ENCODE measurements at places on chromosomes 5 and 9.

GRCh38 chr9:21810881-21811280, 8.4 kb downstream of the MTAP start:
- DNase-seq = no peak

DNA sequence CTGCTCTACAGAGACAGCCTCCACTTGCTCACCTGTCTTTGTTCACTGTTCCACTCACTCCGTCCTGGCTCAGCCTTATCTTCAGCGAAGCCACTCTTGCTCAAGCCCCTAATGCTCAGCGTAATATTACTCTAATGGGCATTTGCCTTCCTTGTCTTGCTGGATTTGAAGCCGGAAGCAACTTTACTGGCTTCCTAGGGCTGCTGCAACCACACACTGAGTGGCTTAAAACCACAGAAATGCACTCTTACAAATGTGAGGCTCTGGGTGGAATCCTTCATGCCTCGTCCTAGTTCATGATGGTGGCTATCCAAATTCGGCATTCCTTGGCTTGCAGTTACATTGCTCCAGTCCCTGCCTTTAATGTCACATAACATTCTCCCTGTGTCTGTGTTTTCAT, 85.5 kb upstream of the MARCHF11 start:
- DNase-seq = no peak

DNA sequence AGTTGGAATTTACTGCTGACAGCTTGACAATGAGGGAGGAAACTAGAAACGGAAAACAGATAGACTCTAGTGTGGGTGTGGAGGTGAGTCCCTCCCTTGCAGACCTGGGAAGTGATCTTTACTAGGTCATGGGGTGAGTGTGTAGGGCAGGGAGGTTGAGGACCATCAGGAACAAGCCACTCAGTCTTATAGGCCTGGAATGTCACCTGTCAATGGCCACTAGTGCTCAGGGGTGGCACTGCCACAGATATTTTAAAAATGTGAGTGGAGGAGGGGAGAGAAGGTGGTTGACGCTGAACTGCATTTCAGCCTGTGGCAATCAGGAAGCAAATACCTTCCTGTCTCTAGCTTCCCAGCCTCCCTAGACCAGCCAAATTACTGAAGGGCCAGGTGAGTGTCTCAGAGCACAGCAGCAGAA, 9.0 kb downstream of the OR2S2 start:
- no peak for DNase-seq

DNA sequence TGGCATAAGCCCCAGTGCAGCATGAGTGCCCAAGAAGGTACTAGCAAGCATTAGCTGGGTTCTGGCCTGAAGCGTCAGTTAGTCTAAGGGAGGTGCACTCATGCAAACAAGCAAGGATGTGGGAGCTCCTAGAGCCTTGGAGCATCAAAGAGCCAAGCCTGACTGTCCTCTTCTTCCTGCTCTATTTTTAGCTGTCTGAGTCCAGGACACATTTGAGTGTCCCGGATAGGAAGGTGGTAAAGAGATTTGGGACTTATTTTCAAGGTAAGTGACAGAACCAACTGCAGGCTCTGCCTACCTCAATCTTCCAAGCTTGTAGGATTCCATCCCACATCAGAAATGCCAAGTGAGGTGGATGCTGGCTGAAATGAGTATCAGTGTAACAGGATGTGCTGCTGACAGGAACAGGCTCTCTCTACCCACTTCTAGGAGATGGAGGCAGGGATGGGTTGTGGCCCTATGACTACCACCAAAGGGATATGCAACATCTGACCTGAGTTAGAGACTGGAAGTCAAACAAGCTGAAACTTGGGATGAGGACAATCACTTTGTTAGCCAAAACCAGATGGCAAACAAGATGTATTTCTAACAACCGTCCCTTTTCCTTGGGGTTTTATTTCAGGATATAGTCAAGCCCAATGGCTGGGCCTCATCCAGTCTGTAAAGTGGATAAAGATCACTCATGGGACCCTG, 15.1 kb downstream of the MACROH2A1 start:
- DNase-seq = no peak

- no peak for DNase-seq
Measured at GRCh38 chr5:9801908-9802307, 171.8 kb upstream of the TAS2R1 start.

DNA sequence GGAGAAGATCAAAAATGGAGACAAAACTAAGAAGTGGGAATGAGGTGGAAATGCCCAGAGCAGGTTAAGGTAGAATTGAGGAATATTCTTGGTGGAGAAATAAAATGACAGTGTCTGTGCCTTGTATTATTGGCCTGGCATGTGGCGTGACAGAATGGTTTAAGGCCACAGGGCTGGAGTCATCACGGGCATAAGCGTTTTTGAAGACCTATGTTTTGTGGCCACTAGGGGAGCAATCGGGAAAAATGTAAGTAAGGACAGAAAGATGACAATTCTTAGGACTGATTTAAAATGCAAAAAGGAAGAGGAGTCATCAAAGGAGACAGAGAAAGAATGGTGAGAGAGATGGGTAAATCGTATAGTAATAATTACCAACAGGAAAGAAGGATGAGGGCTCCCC, 72.2 kb upstream of the EPB41L4A start:
- DNase-seq = no peak

DNA sequence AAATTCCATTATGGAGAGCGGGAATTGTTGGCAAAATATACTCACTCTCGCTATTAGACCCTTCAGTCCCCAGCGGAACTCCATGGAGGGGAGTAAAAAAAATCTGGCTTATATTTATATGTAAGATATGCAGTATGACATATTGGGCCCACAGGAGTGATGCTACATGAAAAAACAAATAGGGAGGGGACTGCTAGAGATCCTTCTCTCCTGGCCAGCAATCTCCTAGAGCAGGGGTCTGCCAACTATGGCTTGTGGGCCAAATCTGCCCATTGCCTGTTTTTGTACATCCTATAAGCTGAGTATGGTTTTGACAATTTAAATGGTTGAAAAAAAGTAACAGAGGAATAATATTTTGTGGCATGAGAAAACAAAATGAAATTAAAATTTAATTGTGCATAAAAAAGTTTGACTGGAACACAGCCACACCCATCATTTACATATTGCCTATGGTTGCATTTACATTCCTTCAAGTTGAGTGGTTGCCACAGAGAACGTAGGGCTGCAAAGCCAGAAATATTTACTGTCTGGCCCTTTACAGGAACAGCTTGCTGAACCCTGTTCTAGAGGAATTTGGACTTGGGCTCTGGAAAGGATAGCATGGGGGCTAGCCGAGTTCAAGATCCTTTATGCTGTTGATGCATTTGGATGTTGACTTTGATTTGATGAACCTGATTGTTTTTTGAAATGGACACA, 197.3 kb upstream of the CLINT1 start:
- no peak for DNase-seq

- no peak for DNase-seq
Measured at GRCh38 chr5:172685091-172685490, 44.0 kb downstream of the NEURL1B start.

GRCh38 chr5:88145611-88146467, 122.8 kb downstream of the TMEM161B start:
- no peak for DNase-seq

DNA sequence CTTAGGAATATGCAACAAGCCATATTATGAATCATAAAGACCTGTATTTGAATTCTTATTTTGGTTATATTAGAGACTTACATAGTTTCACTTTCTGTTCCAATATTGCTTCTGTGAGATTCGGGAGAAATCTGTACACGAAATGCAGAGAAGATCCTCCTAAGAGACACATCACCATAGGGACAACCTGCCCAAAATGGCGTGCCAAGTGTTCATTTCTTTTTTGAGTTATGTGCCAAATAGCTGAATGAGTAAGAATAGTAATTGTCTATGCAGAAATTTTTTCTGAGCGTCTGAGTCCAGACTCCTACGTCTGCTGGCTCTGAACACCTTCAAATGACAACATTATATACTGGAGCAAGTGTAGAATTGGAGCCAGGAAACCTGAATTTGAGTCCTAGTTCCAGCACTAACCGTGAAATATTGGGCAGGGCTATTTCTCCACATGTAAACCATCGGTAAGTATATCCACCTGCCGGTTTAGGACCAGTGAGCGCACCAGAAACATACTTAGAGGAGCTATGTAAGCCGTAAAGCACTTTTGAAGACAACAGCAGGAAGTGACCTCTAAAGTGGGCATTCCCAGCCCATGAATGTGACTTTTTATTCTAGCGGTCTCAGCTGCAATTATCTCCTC, 163.9 kb upstream of the DMRT1 start:
- no peak for DNase-seq

DNA sequence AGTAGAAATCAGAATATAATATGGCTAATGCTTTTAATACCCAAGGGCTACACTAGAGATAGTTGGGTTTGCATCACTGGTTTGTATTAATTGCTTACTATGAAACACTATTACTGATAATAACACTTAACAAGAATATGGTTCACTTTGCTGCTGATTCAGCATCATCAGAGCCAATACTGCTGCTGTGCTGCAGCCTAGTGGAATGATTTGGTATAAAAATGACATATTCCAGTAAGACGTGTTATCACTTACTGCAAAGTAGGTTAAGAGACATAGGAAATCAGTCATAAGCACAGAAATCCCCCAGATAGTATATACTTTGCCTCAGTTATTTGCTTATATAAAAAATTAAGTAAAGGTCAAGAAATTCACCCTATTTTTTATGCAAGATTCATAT, 2.8 kb downstream of the CDH10 start:
- no peak for DNase-seq

DNA sequence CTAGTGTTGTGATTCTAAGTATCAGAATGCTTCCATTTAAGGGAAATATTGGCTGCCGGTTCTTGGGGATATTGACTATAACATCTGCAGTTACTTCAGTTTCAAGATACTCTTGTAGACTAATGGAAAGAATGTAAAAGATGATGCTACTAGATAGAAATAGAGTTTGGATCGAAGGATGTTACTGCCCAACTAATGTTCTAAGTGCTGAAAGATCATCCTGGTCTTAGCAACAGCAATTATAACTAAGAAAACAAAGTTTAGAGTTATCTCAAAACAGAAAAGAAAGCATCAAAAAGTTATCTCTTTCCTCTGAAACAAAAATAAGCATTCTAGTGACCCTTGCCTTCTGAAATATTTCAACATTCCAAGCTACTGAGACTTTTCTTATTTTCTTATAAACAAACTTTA, 49.9 kb downstream of the ITGA1 start:
- DNase-seq = no peak

DNA sequence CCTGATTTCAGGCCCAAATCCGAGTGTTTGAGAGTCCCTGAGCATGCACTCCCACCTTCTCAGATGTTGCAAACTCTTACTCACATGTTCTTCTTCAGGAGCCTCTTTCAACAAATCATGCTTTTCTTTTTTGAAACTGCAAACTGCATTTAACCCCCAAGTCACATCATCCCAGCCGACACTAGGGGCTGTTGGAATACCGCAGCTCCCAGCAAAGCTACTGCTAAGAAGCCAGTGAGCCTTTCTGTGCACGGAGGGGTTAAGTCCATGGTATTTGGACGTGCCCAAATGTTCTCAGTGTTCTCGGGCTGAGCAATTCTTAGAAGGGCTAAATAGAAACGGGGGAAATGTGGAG, 282.9 kb downstream of the NFIB start:
- DNase-seq = no peak

DNA sequence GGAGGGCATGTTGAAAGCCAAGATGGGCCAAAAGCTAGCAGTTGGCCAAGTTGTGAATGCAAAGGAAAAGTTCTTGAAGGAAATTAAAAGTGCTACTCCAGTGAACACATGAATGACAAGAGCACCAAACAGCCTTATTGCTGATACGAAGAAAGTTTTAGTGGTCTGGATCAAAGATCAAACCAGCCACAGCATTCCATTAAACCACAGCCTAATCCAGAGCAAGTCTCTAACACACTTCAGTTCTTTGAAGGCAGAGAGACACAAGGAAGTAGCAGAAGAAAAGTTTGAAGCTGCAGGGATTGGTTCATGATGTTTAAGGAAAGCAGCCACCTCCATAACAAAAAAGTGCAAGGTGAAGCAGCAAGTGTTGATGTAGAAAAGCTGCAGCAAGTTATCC, 71.6 kb downstream of the ERCC6L2 start:
- DNase-seq = no peak

DNA sequence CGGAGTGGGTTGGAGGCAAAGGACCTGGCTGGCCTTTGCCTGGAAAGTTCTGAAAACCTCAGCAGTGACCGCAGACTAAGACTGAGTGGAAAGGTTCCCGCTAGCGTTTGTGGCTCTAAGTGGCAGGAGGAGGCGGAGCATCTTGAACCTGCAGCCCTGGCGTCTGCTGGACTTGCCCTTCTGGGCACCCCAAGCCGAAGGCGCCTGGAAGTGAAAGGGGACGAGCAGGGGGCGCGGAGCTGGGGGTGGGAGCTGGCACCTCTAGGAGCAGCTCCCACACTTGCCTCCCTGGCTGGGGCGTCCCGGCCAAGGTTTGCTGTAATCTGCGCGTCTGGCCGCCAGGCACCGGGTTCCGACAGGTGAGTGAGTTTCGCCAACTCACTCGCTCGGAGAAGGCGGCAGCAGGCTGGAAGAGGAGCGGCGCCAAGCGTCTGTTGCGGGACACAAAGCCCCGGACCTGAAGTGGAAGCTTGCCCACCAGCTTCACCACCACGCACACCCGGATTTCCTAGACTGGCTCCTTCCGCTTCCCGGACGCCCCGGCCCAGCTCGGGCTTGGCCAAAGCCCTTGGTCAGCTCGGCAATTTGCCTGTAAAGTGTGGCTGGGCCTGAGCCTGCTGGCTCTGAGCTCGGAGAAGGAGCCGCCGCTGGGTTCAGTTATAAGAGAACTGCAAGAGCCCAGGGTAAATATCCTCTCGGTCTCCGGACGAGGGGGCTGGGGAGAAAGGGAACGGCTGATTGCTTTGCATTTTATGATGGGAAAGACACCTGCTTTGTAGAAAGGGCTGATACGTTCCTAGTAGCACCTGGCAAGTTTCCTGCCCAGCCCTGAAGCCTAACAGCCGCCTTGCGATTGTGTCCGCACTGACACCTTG, at the start of gene GNA14:
TSS of gene GNA14 (minus strand) at position 89 of the 875 bp plus-strand sequence. CDS start 529 bp downstream, outside the sequence.
- DNase-seq = no peak

DNA sequence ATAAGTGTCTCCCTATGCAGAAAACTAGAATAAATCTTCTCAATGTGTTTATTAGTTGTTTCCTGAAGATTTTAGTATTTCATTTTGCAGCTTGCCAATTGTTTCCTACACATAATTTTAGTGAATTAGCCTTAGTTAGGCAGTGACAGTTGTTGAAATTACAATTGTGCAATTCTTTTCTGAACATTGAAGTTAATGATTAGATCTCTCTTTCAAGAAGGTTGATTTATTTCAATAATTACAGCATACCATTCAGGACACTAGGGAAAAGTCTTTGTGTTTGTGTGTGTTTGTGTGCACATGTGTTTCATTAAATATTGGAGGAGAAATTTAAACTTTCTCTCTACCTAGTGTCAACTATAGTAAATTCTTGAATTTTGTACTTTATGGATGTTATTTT, 199.6 kb upstream of the MPDZ start:
- DNase-seq = no peak

Measured in T-helper 22 cell (primary cell).